ENCODE measurements at places on chromosomes 3 and 15. TPM values are rescaled to one million over a fixed set of nuclear protein-coding genes. Genes with fewer than 3 reads are reported as not detected.

PLA2G4F gene
- total RNA-seq = not detected

ROBO2 gene
- total RNA-seq = 1.1 TPM

LRRIQ4 gene
- total RNA-seq = under 0.01 TPM

NLGN1 gene
- 28.4 TPM for total RNA-seq

ZDHHC23 gene
- 4.1 TPM for total RNA-seq

PLA1A gene
- total RNA-seq = 0.32 TPM

RTP3 gene
- total RNA-seq = not detected

PIGZ gene
- total RNA-seq = 5.6 TPM

CFAP44 gene
- total RNA-seq = 5.9 TPM

XIRP1 gene
- total RNA-seq = not detected

ISLR2 gene
- total RNA-seq = not detected

BFSP2 gene
- not detected for total RNA-seq

SKOR1 gene
- total RNA-seq = 0.11 TPM

BTBD1 gene
- total RNA-seq = 116 TPM

TXNRD3 gene
- total RNA-seq = 19.9 TPM

TMC3 gene
- total RNA-seq = not detected

IL12A gene
- 7.4 TPM for total RNA-seq

NME9 gene
- not detected for total RNA-seq

MYO9A gene
- 82.6 TPM for total RNA-seq

UROC1 gene
- total RNA-seq = not detected

RPL29 gene
- total RNA-seq = 966 TPM

MCTP2 gene
- total RNA-seq = 27.0 TPM

ISLR gene
- total RNA-seq = 250 TPM

TF gene
- total RNA-seq = 0.43 TPM

GRK7 gene
- not detected for total RNA-seq

Data from articular chondrocyte of knee joint (primary cell).